ENCODE measurements at places on chromosomes 1 and 21. TPM values are rescaled to one million over a fixed set of nuclear protein-coding genes. Genes with fewer than 3 reads are reported as not detected.

The ZMPSTE24 gene
- 25.5 TPM for total RNA-seq

- no peaks in the 10 kb centered on the region for H3K36me3 ChIP-seq
- H3K4me1 ChIP-seq: peaks cover 20% of the 10 kb centered on the region
- DNase-seq: peak; percentile 94
- H3K27ac ChIP-seq: no peak overlapping the region
- H3K27me3 ChIP-seq: no peaks in the 10 kb centered on the region
- H3K4me3 ChIP-seq: no peak overlapping the region
Observed at GRCh38 chr1:110634455-110635311, 28.5 kb upstream of the KCNA2 start.

DNA sequence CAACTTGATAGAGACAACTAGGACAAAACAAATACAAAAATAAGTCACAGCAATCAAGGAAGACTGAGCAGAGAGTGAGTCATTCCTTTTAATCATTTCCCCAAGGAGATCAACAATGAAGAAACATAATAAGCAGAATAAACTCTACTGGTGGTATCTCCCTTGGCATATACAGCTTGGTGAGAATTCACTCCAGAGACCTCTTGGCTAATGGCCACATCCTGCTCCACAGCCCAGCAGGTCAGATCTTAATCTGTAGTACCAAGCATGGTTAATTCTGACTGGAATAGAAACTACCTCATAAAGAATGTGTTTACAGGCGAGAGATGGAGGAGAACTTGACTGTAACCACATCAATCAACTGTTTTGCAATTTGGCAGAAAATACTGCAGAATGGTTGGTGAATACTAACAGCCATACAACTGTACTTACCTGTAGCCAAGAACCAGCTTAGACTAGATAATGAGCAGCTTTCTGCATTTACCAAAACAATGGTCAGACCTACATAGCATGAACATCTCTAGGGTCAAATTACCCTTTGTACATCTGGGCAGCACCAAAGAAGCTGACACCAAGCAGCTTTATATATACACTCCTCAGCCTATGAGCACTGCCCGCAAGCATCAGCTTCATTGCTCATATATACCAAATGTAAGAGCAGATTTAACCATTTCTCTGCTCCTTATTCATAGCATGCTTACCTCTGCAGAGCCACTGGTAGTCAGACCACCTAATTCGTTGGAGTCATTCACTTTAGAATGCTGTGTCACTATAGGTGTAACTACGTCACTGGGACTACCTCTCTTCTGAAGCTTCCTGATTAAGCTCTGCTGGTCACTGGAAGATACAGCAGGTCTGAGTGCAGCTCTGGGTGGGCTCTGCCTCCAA, 51.0 kb downstream of the KIAA0319L start:
- H3K4me1 ChIP-seq: peaks cover 38% of the 10 kb centered on the region
- H3K27me3 ChIP-seq: no peaks in the 10 kb centered on the region
- no peaks in the 10 kb centered on the region for H3K36me3 ChIP-seq
- no peak for DNase-seq
- H3K27ac ChIP-seq: peak overlapping the region; percentile 17

- no peak for DNase-seq
- no peaks in the 10 kb centered on the region for H3K4me1 ChIP-seq
- no peak overlapping the region for H3K4me3 ChIP-seq
- H3K27me3 ChIP-seq: no peaks in the 10 kb centered on the region
- no peaks in the 10 kb centered on the region for H3K36me3 ChIP-seq
Observed at GRCh38 chr1:106907795-106908194, 148.7 kb upstream of the PRMT6 start.

- no peak overlapping the region for H3K27ac ChIP-seq
- DNase-seq: no peak
- no peaks in the 10 kb centered on the region for H3K27me3 ChIP-seq
- no peaks in the 10 kb centered on the region for H3K4me1 ChIP-seq
- H3K4me3 ChIP-seq: no peak overlapping the region
- peaks cover 48% of the 10 kb centered on the region for H3K36me3 ChIP-seq
Observed at GRCh38 chr21:42844411-42845113, 34.8 kb downstream of the WDR4 start.
